Activated naive CD4-positive, alpha-beta T cell treated with anti-CD3 and anti-CD28 coated beads, Interleukin-2, amount 50 U/mL, for 72 hours (primary cell): ENCODE measurements at places on chromosomes 5 and 9. TPM values are rescaled to one million over a fixed set of nuclear protein-coding genes. Genes with fewer than 3 reads are reported as not detected.

The TCOF1 gene
- 91.9 TPM for total RNA-seq

The ANKRD34B gene
- 0.25 TPM for total RNA-seq

The PRRX2 gene
- not detected for total RNA-seq

The TLX3 gene
- total RNA-seq: not detected

The ECSCR gene
- not detected for total RNA-seq

The LCN9 gene
- not detected for total RNA-seq

The DMGDH gene
- not detected for total RNA-seq
